Caco-2 (cell line): ENCODE measurements at places on chromosomes 3 and 15. TPM values are rescaled to one million over a fixed set of nuclear protein-coding genes. Genes with fewer than 3 reads are reported as not detected.

The PIERCE2 gene
- total RNA-seq = 1.3 TPM in 1 of 2 replicates, not detected in the other

The SLC22A13 gene
- 0.36 and 0.63 TPM in 2 replicates for total RNA-seq

GRCh38 chr3:108838436-108838835, 15.8 kb downstream of the TRAT1 start:
- no peak overlapping the region for H3K27ac ChIP-seq
- no peak for DNase-seq

GRCh38 chr3:151300539-151300938, 16.1 kb downstream of the GPR87 start:
- no peak overlapping the region for H3K4me3 ChIP-seq
- H3K36me3 ChIP-seq = no peaks in the 10 kb centered on the region
- peaks cover 9% of the 10 kb centered on the region for H3K4me1 ChIP-seq

DNA sequence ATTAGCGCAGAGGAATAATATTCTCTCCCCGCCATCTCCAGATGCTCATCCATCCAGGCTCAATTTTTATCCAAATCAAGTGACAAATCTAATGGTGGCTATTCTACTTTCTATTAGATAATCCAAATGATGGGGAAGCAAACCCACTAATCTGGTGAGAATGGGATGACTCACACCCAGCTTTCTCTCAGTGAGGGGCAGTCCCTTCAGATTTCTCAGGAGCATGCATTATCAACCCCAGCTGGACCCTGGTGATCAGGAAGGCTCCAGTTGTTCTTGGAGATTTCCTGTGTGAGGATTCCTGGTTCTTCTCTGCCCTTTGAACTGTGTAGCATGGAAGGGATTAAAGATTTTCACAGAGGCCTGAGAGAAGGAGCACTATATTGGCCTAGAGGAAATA, 358.0 kb downstream of the WDR72 start:
- no peaks in the 10 kb centered on the region for H3K4me1 ChIP-seq
- H3K27ac ChIP-seq = no peak overlapping the region
- no peak overlapping the region for H3K4me3 ChIP-seq
- no peak for DNase-seq
